ENCODE measurements at places on chromosomes 6 and 20.

DNA sequence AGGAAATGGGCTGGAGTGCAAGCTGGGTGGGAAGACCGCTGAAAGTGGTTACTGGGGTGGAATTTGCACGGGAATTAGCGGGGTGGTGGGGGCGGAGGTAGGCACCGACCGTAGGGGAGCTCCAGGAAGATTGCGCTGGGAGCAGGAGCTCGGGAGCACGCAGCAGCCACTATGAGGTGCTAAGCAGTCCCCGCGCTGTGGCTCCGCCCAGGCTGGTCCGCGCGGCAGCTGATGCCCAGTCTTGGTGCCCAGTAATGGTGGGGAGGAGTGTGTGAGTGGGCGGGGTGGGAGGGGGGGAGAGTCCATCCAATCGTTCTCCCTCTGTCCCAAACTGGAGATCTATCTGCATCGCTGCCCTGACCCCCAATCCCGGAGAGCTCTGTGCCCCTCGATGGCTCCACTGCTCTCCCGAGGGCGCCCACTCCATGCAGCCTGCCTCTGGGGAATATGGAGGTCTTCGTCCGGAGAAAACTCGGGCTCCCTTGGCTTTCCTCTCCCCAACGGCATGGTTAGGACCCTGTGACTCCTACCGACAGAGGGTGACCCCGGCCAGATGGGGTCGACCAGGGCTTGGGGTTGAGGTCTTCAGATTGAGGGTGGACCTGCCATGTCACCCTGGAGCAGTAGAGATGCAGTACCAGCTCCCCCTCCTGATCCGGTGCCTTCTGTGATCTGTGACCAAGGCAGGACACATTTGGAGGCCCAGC lies 5.3 kb downstream of the TP53TG5 start:
- no peak for DNase-seq

- DNase-seq: no peak
These were observed 4.3 kb upstream of the KIF25 start for GRCh38 chr6:167993169-167993568.

GRCh38 chr20:23362392-23363256 lies 642 bp downstream of the GZF1 start:
- DNase-seq: peak; percentile 27

- no peak for DNase-seq
These were observed 793 bp downstream of the GMPR start for GRCh38 chr6:16238963-16239797.

DNA sequence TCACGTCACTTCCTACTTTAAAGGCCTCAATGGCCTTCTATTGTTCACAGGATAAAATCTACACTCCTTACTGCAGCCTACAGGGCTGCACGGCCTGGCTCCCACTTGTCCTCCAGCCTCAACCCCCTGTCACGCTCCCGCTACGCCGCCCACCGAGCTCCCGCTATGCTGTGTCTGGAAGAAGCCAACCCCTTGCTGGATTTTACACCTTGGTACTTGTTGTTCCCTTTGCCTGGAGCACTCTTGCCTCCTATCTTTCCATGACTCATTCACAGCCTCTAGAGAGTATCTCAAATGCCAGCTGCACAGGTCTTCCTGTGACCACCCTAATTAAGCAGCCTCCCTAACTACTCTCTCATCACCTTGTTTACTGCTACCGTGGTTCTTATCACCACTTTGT lies 259.9 kb downstream of the PRKN start:
- no peak for DNase-seq

DNA sequence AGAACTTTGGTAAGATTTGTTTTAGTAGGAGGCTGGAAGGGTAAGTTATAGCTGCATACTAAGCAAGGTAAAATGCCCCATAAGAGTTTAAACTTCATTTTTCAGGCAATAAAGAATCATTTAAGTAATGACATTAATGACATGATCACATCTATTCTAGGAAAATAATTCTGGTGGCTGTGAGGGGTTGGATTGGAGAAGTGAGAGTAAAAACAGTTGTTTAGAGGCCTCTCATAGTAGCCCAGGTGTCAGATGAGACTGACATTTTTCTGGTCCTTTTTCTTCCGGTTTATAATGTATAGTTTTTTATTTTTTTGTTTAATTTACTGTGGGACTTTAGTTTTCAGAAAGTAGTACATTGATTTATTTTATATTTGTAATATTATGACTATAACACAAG lies 40.8 kb downstream of the ITCH start:
- no peak for DNase-seq

DNA sequence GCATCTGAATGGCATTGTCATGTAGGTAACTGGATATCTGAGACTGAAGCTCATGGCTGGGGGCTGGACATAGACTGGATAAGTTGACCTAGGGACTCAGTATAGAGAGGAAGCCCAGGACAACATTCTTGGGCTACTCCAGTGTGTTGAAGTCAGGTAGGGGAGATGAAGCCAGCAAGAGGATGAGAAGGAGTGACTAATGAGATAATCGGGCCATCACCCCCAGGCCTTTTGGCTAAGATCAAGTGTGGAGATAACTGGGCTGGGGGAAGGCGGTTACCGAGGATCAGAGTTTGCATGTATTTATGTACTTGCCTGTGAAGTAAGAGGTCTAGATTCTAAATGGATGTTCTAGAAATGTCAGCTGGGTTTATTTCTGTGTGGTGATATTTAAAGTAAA lies 73.4 kb downstream of the ELOVL2 start:
- no peak for DNase-seq

GRCh38 chr6:39696986-39697788 lies 28.0 kb downstream of the KIF6 start:
- no peak for DNase-seq

GRCh38 chr6:113735491-113735890 lies 121.7 kb upstream of the MARCKS start:
- no peak for DNase-seq

- no peak for DNase-seq
These were observed 11.1 kb upstream of the ARFGEF2 start for GRCh38 chr20:48910347-48910781.

- peak; percentile 37 for DNase-seq
These were observed 1.4 kb downstream of the MAPK13 start for GRCh38 chr6:36131511-36132245.

GRCh38 chr20:6888736-6889395 lies 121.4 kb downstream of the BMP2 start:
- no peak for DNase-seq

- DNase-seq: no peak
These were observed 1.3 kb downstream of the C20orf202 start for GRCh38 chr20:1204576-1204975.

DNA sequence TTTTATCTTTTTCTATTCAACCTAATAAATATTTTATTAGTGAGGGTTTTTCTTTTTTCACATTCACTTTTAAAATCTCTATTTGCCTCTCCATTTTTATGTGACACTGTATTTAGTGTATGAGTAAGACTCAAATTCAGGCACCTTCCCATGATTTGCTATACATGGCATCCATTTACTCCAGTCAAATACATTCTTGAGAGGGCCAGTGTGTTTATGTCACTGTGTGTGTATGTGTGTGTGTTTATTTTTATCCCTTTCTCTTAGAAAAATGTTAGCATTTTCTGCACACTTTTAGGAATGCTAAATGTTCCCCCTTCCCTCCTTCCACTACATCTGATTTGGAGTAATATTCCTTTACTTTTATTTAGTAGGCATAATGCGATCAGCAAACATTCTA lies 290.0 kb downstream of the PACRG start:
- DNase-seq: peak; percentile 70

DNA sequence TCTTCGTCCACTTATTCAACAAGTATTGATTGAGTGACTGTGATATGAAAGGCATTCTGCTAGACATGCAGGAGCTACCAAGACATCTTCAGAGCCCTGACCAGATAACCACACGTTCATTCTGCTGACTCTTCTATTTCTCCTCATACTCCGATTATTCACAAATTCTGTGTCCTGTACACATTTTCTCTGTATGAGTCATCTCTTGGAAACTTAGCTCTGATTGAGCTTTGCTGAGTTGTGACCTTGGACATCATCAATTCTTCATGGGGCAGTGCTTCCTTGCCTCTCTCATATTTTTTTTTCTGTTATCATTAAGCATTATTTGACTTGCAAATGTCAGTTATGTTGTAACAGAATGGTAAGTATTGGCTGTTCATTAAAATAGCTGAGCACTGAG lies 351.6 kb upstream of the CNR1 start:
- DNase-seq: peak; percentile 2

- DNase-seq: no peak
These were observed 72.7 kb downstream of the FOXO3 start for GRCh38 chr6:108633436-108633835.

GRCh38 chr6:33673851-33674250 lies 37.6 kb downstream of the UQCC2 start:
- no peak for DNase-seq

- DNase-seq: peak; percentile 33
These were observed 69.1 kb downstream of the SLC35F1 start for GRCh38 chr6:117976030-117976651.

GRCh38 chr6:44415873-44416502 lies 28.5 kb downstream of the CDC5L start:
- DNase-seq: peak; percentile 46

DNA sequence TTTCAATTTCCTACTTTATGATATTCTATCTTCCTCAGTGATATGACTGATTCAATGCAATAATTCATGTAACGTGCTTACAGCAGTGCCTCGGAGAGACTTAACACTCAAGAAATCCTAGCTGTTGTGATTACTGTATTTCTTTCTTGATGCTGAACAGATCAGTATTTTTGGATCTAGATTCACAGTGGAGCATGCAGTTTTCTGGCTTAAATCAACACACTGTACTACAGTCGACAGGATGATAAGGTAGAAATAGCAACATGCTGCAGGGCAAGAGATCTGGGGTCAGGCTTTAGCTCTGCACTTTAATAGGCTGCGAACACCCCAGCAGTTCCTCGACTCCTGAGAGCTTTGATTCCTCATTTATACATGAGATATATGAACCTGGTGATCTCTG lies 161.0 kb downstream of the AIG1 start:
- no peak for DNase-seq

GRCh38 chr20:3551681-3552434 lies 81.0 kb downstream of the ATRN start:
- DNase-seq: no peak

DNA sequence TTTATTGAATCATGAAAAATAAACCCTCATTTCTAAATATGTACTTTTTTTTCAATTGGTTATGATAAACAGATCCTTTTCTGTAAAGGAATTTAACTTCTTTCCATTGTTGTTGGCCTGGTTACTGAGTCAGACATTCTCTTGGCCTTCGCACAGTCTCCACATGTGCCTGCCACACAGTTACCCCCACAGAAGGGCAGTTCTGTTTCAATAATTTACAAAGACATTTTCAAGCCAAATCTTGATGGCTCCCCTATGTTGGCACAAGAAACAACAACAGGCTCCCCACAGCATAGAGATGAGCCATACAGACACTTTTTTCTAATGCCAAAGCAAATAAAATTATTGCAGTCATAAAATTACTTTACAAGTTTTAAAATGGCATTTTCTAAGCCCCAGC lies 55.6 kb upstream of the BEND6 start:
- peak; percentile 64 for DNase-seq

DNA sequence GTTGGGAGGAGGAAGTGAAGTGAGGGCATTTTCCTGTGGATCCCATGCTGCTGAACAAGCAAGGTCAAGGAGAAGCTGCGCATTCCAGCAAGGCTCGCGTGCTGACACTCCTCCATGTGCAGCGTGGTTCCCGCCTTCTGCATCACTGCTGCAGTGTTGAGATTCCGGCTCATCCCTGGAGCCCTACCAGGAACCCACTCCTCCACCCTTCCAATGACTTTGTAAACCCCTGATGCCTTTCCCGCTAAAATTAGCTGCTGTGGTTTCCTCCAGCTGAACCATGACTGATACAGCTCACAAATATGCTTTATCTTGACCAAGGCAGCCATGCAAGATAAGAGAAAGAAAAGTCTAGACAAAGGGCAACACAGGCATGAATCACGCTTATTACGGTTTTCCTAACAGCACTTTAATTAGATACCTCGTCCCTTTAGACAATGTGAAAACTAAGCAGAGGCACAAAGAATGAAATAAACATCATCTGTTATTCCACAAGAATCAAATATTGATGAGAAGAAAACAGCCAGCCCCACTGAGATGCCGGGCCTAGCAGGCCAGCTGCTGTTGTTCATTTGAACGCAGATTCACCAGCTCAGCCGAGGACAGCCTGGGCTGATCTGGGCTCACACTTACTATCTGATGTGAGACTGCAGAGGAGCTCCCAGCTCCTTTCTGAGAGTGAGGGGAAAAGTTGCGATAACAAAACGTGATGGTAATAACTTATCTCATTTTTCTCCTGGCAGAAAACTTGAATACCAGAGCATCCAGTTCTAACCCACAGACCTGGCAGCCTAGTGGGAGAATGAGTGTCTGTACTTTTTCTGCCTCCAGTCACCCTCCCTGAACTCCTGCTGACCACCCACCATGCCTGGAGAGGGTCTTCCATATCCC lies 14.2 kb upstream of the BNIP5 start:
- DNase-seq: peak; percentile 95

DNA sequence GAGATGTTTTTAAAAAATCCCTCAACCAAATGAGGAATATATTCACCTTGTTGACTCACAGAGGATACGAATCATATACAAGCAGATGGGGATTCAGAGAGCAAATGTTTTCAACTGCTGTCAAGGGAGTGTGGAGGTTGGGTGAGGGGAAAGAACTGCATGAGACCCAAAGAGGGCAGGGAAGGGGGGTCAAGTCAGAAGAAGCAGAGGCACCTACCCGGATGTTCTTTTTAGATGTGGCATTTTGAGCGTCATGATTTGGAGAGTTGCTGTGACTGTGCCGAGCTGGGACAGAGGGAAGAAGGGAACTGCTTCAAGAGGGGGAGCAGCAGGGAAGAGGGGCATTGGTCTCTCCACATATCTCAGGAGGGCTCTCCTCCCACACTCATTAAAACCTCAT lies 191.3 kb upstream of the PROKR2 start:
- no peak for DNase-seq

DNA sequence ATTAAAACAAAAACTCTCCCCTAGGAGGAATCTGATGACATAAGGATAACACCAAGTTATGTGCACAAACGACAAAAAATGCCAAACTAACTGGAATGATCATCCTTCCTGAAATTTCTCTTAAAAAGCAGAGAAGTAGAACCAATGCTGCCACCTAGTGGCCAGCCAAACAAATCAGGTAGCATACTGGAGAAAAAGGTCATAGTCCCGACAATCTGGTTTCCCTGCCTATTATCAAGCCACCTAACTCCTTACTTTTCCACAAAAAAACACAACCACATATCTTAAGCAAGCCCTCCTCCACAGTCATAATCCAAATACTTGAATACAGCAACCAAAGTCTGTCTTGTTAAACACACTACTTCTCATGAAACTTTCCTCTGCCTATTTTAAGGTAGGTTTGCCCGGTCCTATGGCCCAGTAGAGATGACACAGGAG lies 5.3 kb downstream of the OARD1 start:
- DNase-seq: peak; percentile 77

Data from fibroblast of skin of back (primary cell).